ENCODE measurements at places on chromosomes 13 and 19. TPM values are rescaled to one million over a fixed set of nuclear protein-coding genes. Genes with fewer than 3 reads are reported as not detected.

DNA sequence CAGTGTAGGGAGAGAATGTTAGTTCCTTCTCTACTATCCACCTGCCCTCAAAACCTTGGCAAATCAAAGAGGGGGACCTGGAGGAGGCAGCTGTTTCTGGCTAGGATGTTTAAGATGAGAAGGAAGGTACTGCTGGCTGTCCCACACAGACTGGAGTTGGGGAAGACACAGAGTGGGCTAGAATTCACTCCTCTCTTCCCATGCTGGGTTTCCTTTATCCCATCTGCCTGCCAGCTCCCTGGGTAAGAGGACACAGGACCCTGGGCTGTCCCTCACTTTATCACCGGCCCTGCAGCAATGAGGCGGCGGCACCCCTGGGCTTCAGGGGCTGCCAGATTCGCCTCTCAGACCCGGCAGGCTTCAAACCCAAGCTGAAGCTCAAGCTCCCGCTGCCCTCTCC is 69.5 kb downstream of the KLF2 start:
- peaks cover 15% of the 10 kb centered on the region for H3K4me1 ChIP-seq
- H3K4me3 ChIP-seq, result no peak overlapping the region
- no peak overlapping the region for H3K27ac ChIP-seq
- H3K36me3 ChIP-seq, result peaks cover 38% of the 10 kb centered on the region
- peak; percentile 39 for DNase-seq
- no peaks in the 10 kb centered on the region for H3K27me3 ChIP-seq

NLRP4 gene
- not detected for total RNA-seq

GRCh38 chr19:35006342-35006998 is 6.3 kb downstream of the GRAMD1A start:
- H3K4me3 ChIP-seq, result no peak overlapping the region
- H3K27me3 ChIP-seq, result no peaks in the 10 kb centered on the region
- H3K36me3 ChIP-seq, result peaks cover 7% of the 10 kb centered on the region
- peak overlapping the region; percentile 49 for H3K27ac ChIP-seq

DNA sequence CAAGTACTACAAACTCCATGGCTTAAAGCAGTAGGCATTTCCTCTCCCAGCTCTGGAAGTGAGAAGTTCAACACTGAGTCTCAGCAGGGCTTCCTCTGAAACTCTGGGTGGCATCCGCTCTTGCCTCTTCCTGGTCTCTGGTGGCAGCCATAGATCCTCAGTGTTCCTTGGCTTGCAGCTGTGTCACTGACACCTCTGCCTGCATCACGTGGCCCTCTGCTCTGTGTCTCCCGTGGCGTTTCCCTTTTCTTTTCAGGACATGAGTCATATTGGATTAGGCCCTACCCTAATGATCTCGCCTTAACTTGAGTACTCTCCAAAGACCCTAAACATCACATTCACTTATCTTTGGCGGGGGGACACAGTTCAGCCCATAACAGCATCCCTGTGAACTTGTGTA is 466.7 kb downstream of the MYO16 start:
- H3K27ac ChIP-seq, result no peak overlapping the region
- H3K36me3 ChIP-seq, result peaks cover 1% of the 10 kb centered on the region
- H3K4me1 ChIP-seq, result peaks cover 16% of the 10 kb centered on the region
- H3K27me3 ChIP-seq, result no peaks in the 10 kb centered on the region
- H3K4me3 ChIP-seq, result no peak overlapping the region

- peaks cover 8% of the 10 kb centered on the region for H3K4me1 ChIP-seq
- H3K27me3 ChIP-seq, result no peaks in the 10 kb centered on the region
- DNase-seq, result no peak
- H3K36me3 ChIP-seq, result no peaks in the 10 kb centered on the region
- H3K4me3 ChIP-seq, result no peak overlapping the region
- H3K27ac ChIP-seq, result no peak overlapping the region
Measured at GRCh38 chr13:79455331-79455730, 25.6 kb upstream of the NDFIP2 start.

DNA sequence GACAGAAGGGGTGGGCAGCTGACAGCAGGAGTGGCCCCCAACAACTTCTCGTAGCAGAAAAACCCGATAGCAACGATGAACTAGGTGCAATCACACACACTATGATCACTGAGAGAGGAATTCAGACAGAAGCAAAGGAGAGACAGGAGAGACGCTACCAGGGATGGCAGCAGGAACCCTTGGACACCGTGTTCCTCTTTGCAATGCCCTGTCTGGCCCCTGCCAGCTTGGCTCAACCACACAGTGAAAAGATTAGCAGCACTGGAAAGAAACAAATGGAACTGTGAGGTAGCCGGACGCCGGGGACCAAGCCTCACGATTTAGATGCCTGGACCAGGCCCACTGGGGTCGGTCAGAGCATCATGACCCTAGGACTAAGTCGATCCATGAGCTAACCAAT is 23.6 kb downstream of the DCAF15 start:
- no peak for DNase-seq
- no peak overlapping the region for H3K4me3 ChIP-seq
- peak overlapping the region; percentile 62 for H3K27ac ChIP-seq
- peaks cover 17% of the 10 kb centered on the region for H3K4me1 ChIP-seq
- H3K36me3 ChIP-seq, result peaks cover 5% of the 10 kb centered on the region
- no peaks in the 10 kb centered on the region for H3K27me3 ChIP-seq

DNA sequence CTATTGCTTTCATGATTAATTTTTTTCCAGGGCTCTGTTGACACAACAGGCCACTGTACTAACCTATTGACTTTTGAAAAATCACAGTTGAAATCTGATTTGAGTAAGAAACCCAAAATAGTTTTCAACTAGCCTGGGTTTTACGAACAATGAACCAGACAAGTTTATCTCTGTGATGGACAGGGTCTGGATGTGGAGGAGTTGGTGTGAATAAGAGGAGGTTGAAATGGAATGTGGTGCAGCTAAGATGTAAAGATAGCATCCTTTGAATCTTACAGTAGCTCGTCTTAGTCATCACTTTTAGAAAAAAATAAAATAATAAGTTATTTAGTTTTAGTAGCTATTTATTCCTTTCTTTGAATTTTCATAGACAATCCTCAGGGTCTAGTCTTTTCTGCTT is 8.3 kb upstream of the OXGR1 start:
- peaks cover 31% of the 10 kb centered on the region for H3K27me3 ChIP-seq
- peaks cover 10% of the 10 kb centered on the region for H3K4me1 ChIP-seq
- no peak overlapping the region for H3K4me3 ChIP-seq
- no peaks in the 10 kb centered on the region for H3K36me3 ChIP-seq

GRCh38 chr19:4768934-4769777 is 22.4 kb upstream of the FEM1A start:
- H3K27ac ChIP-seq, result no peak overlapping the region
- peaks cover 18% of the 10 kb centered on the region for H3K27me3 ChIP-seq
- peaks cover 5% of the 10 kb centered on the region for H3K4me1 ChIP-seq
- H3K4me3 ChIP-seq, result no peak overlapping the region
- peak; percentile 92 for DNase-seq
- peaks cover 1% of the 10 kb centered on the region for H3K36me3 ChIP-seq

DNA sequence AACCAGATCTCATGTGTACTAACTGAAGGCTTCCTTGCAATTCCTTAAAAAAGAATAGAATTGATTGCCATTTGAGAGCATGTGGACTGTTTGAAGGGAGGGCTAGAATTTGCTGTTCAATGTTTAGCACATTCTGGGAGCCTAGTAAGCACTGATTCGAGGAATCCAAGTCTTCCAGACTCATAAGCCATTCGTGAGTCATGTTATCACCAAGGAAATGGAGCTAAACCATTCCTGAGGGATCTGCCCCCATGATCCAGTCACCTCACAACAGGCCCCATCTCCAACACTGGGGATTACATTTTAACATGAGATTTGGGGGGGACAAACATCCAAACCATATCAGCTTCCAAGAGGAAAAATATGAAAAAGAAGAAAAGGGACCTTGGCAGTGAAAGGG is 276.4 kb downstream of the KCNRG start:
- no peaks in the 10 kb centered on the region for H3K27me3 ChIP-seq
- H3K27ac ChIP-seq, result no peak overlapping the region
- no peak for DNase-seq
- H3K4me3 ChIP-seq, result no peak overlapping the region

- no peak overlapping the region for H3K4me3 ChIP-seq
- H3K36me3 ChIP-seq, result peaks cover 2% of the 10 kb centered on the region
- no peaks in the 10 kb centered on the region for H3K4me1 ChIP-seq
- no peak for DNase-seq
- H3K27me3 ChIP-seq, result no peaks in the 10 kb centered on the region
Measured at GRCh38 chr19:36265856-36266374, 51.0 kb downstream of the ZNF146 start.

SCN1B gene
- total RNA-seq, result 5.7 TPM

- H3K27ac ChIP-seq, result no peak overlapping the region
- no peak for DNase-seq
- no peaks in the 10 kb centered on the region for H3K27me3 ChIP-seq
- H3K4me3 ChIP-seq, result no peak overlapping the region
- peaks cover 16% of the 10 kb centered on the region for H3K4me1 ChIP-seq
Measured at GRCh38 chr19:18699403-18700054, 16.0 kb downstream of the CRTC1 start.

DNA sequence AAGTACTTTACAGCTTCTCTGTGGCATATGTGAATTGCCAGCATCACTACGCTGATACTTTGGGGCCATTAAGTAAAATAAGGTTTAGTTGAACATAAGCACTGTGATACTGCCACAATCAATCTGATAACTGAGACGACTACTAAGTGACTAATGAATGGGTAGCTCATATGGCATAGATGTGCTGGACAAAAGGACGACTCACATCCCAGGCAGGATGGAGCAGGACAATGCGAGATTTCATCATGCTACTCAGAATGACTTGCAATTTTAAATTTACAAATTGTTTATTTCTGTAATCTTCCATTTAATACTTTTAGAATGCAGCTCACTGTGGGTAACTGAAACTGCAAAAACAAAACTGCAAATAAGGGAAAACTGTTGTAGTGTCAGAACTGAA is 13.6 kb downstream of the CCDC122 start:
- no peak for DNase-seq
- no peaks in the 10 kb centered on the region for H3K27me3 ChIP-seq
- H3K36me3 ChIP-seq, result peaks cover 7% of the 10 kb centered on the region
- H3K27ac ChIP-seq, result peak overlapping the region; percentile 20
- no peak overlapping the region for H3K4me3 ChIP-seq

DNA sequence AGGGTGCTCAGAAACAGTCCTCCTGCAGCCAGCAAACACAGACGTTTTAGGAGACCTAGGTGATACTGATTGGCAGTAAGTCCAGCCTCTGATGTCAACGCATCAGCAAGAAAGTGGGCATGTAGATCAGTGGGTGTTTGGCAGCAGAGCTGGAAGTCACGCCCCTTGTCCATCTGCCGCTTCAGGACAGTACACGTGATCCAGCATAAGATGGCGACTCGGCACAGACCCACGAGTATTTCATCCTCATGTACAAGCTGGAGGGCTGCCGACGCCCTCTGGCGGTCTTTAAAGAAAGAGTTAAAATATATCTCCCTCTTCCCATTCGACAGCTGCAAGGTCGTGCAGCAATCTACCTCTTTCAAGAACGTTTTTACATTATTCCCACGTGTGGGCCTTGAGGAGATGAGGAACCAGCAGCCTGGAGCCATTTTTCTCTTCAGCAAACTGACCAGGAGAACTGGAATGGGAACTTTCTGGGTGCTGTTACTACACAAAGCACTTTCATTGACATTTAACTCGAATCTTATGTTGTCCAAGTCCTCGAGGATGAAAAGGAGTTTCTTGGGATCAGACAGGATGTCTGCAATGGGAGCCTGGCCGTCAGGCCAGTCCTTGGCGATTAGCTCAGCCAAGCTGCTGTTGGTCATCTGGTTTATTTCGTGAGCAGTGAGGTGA is 22.3 kb downstream of the NLRP11 start:
- no peaks in the 10 kb centered on the region for H3K27me3 ChIP-seq
- H3K36me3 ChIP-seq, result peaks cover 2% of the 10 kb centered on the region
- no peak overlapping the region for H3K4me3 ChIP-seq
- H3K4me1 ChIP-seq, result no peaks in the 10 kb centered on the region
- no peak for DNase-seq

DNA sequence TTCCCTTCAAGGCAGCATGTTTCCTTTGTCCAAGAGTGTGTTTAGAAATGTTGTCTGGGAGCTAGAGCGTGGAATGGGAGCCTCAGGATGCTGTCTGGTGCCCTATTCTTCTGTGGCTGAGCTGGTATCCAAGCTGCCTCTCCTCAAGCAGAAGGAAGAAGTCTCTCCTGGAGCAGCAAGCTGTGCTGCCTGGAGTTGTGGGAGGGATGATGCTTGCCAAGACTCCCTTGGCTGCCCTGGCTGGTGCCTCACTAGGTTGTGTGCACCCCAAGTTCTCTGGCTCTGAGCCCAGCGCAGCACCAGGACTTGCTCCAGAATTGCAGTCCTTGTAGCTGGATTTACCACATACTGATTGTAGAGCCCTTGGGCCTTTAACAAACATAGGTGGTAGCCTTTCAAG is 4.7 kb upstream of the CYP4F3 start:
- no peaks in the 10 kb centered on the region for H3K4me1 ChIP-seq
- no peak for DNase-seq
- no peaks in the 10 kb centered on the region for H3K36me3 ChIP-seq
- peaks cover 3% of the 10 kb centered on the region for H3K27me3 ChIP-seq
- H3K4me3 ChIP-seq, result no peak overlapping the region
- no peak overlapping the region for H3K27ac ChIP-seq

DNA sequence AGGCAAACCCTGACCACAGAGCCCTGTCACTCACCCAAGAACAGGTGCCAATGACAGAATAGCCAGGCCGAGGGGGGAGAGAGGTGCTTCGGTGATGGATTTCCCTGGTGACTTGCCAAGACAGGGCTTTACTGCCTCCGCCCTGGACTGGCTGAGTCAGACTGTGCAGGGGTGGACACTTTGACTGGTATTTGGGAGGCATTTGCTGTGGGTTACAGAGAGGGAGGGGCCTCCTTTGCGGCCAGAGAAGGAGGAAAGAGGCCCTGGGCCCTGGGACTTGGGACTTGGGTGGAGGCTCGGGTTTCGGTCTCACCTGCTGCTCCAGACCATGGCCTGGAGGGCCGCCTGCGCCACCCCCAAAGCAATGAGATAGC is 4.6 kb upstream of the EPS8L1 start:
- H3K27ac ChIP-seq, result no peak overlapping the region
- DNase-seq, result no peak
- H3K36me3 ChIP-seq, result no peaks in the 10 kb centered on the region
- H3K4me3 ChIP-seq, result no peak overlapping the region

Data from chondrocyte (in vitro differentiated cells).